ENCODE measurements at places on chromosomes 1 and 21. TPM values are rescaled to one million over a fixed set of nuclear protein-coding genes. Genes with fewer than 3 reads are reported as not detected.
A peak's percentile ranks its signal among the peaks of the same experiment; 100 is the strongest.

DNA sequence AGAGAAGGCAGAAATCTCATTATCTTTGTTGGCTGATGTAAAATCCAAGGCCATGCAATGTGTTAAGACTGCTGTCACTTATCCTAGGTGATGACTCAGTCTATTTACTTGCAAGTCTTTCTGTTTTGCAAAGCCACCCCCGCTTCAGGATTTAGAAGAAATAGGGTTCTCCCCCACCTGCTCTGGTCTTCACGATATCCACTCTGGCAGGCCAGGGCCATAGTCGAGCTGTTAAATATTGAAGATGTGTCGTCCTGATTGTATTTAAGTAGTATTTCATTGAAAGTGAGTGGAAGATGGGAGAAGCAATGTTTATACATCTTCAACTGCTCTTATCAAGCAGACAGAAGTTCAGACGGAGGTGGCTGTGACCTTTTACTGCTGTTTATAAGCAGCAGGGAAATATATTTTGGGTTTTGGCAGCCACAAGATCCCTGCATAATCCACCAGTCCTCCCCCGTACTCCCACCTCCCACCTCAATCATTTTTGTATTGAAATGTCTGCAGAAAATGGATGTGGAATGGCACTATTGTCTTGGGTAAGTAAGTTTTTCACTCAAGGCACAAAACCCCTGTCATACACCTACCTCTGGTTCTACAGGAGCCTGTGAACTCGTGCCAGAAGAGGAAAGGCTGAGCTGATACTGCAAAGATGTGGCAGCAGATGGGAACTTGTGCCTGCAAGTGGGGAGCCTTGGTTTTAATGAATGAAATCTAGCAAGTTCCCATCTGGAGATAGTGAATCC lies 117.4 kb downstream of the MRPS6 start:
- no peak for DNase-seq

- DNase-seq: no peak
These were observed 4.2 kb upstream of the NVL start for GRCh38 chr1:224333939-224334786.

DNA sequence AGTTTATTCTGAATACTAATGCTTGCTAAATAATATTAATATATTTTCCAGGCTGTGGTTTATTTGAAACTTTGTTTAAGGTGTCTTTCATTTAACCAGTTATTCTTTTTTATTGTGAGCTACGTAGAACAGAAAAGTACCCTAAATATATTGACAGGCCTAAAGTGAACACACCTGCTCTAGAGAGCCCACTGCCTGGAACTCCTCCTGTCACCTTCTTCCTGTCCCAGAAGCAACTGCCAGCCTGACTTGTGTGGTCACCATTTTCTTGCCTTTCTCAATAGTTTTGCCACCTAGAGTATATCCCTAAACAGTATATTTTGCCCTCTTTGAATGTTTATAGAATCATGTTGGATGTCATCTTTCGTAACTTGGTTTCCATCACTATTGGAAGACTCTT lies 48.5 kb downstream of the SCCPDH start:
- DNase-seq: no peak

DNA sequence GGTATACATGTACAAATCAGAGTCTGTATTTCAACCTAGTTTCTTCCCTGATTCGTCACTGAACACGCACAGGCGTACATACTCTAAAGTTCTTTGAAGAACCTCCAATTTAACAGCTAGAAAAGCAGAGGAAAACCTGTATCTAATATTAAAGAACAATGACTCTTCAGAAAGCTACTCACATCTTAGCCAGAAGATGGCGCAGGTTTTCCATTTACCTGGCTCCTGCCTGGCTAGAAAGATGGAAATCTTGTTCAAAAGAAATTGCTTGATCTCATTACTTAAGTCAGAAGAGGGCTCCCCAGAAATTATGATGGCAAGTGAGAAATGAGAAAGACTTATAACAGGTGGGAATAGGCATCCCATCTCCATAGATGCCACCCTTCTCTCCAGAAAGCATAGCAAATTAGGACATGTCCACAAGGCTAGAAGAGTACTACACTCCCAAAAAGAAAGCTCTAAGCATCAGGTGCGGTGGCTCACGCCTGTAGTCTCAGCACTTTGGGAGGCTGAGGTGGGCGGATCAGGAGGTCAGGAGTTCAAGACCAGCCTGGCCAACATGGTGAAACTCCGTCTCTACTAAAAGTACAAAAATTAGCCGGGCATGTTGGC lies 19.0 kb upstream of the L1TD1 start:
- DNase-seq: no peak

DNA sequence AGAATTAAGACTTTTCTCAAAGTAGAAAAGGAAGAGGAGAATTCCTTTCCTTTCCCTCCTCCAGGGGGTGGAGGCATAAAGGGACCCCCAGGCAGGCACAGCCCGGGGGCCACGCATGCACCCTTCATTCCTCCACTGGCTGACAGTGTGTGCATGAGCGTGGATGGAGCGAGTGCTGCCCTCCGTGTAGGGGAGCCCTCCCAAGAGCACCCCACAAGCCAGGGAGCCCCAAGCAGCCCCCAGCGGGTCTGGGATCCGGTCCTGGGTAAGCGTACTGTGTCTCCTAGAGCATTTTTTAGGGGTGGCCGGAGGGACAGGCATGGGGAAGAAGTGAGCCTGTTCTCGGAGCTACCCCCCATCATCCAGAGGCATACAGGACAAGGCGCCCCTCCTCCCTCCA lies 120.5 kb downstream of the SIK1 start:
- DNase-seq: peak; percentile 7

DNA sequence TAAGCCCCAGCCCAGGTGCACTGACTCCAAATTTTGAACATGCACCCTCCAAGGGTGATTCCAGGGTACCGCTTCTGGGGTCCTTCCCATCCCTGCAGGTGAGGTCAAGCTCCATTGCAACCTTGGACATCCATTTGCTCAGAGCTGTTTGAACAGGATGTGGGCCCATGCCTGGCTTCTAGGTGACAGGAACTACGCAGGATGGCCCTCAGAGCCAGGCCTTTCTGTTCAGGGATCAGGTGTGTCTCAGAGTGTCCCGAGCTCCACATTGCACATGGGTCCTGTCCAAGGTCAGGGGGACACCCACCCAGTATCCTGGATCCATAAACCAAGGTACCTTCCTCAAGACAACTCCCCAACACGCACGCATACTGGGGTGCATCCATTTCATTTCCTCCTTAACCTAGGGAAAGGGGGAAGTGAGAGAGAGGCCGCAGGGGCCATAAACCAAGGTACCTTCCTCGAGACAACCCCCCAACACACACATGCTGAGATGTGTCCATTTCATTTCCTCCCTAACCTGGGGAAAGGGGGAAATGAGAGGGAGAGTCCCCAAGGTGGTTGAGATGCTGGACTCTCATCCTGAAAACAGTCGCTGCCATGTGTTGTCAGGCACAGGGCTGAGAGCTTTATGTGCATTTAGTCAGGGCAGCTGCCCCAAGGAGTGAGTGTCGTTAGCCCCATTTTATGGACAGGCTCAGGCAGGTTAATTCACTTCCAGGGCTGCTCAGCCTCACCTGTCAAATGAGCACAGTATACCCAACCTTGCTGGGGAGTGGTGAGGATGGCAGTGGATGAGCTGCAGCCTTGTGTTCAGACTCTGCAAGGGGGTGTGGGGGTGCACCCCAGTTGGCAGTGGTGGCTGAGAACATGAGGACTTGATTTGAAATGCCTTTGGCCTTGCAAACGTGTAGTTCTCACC lies 2.1 kb downstream of the SLC66A1 start:
- DNase-seq: no peak

- peak; percentile 72 for DNase-seq
These were observed 421 bp upstream of the LCE3A start for GRCh38 chr1:152623203-152623844.

DNA sequence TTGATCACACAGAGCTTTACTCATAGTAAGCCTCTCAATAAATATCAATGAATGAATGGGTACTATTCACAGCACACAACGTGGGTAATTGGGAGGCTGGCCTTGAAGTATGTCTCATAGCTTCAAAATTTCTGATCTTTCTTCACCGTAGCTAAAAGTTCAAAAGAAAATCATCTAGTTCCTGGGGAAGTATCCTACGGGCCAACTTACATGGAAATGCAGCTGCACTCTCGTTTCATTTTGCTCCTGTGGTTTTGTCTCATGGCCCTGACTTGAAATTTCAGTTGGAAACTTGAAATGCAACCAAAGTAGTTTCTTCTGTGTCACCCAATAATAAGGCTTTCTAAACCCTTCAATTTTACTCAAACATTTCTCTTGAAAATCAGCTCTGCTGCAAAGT lies 76.1 kb upstream of the CNIH3 start:
- no peak for DNase-seq

- DNase-seq: no peak
These were observed 185.7 kb downstream of the IGSF21 start for GRCh38 chr1:18293291-18293690.

DNA sequence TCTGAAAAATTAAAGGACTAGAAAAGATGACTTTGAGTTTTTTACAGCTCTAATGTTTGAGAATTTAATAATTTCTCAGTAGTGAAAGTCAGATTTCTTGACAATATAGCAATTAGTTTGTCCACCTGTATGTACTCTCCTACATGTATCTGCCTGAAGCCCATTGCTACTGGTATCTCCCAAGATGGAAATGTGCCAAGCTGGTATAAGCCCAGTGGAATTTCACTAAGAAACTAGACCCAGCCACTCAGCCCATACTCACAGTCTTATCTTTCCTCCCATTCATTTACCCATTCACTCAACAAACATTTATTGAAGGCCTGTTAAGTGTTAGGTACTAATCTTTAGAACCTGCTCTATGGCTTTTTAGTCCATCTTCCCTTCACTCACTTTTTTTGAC lies 21.6 kb upstream of the TRIM45 start:
- DNase-seq: no peak

DNA sequence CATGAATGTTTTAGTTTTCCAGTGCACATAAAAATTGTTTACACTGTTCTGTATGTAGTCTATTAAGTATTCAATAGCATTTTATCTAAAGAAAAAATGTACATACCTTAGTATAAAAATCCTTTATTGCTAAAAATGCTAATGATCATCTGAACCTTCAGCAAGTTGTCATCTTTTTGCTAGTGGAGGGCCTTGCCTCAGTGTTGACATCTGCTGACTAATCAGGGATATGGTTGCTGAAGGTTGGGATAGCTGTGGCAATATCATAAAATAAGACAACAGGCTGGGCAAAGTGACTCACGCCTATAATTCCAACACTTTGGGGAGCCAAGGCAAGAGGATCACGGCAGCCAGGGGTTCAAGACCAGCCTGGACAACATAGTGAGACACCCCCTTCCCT lies 9.0 kb downstream of the DYNLT5 start:
- DNase-seq: no peak

GRCh38 chr1:201766131-201766866 lies 62.7 kb upstream of the IPO9 start:
- DNase-seq: no peak

- DNase-seq: no peak
These were observed 37.6 kb upstream of the DISP3 start for GRCh38 chr1:11441211-11441952.

GRCh38 chr1:108747171-108747850 lies 837 bp downstream of the STXBP3 start:
- peak; percentile 84 for DNase-seq

DNA sequence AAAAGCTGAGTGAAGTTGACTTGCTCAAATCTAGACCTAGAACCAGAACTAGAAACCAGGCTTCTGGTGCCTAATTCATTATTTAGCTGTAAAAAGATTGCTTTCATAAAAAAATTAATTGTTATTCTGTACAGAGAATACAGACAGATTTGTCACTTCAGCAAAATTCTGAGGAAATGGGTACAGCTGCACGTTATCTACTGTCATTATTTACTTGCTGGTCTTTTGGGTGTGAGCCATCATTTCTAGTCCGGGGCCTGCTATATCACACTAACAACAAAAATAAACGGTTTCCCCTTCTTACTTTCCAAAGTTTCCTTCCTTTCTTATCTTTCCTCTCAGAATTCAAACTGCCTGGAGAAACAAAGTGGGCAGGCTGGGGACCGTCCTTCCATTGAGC lies 68.3 kb downstream of the PTGER3 start:
- peak; percentile 5 for DNase-seq

GRCh38 chr1:75520862-75521475 lies 89.9 kb downstream of the SLC44A5 start:
- DNase-seq: no peak

DNA sequence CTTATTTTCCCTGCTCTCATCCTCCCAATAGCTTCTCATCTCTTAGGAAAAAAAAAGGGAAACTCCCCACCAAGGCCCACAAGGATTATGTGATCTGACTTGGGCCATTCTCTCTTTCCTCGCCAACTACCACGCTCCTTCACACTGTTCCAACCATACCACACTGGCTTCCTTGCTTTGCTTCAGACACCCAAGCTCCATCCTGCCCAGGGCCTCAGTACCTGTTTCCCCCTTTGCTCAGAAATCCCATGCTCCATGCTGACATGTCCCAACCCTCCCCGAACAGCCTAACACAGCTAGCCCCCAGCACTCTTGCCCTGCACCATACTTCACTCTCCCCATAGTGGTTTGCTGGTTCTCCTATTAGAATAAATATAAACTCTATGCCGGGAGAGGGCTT lies 39.2 kb downstream of the MAB21L3 start:
- DNase-seq: no peak

DNA sequence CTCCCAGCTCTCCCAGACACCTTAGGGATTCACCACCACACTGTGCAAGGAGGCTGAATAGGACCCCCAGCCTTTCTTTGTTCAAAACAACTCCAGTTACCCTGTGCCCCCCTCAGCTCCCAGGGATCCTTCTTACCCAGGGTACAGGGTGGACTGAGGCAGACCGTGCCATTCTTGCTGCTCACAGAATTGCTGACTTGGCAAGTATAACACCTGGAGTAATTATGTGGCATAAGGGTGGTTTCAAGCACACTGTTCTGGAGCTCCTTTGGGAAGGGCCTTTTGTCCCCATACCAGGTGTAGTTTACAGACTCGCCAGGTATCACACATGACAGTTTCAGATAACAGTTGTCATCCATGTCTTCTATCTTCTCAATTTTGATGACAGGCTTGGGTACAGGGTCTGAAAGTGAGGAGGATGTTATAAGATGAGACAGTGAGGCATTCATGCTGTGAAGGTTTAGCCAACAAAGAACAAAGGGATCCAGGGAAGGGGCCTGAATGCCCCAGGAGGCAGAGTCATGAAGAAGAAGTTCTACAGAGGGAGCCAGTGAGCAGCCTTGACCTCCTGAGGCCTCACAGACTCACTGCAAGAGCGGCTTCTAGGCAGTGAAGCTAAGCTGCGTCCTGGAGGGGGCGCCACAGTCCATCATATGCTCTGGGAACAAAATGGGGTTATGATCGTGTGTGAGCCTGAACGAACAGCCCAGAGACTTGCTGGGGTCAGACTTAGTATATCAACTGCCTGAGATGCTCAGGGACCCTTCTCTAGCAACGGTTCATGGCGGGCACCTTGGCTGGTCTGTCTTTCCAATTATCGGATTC lies 30.3 kb downstream of the CD48 start:
- peak; percentile 49 for DNase-seq

- no peak for DNase-seq
These were observed 8.9 kb downstream of the BSND start for GRCh38 chr1:55007625-55008024.

KCNE2 gene
- polyA plus RNA-seq: 0.80 TPM

KRTAP13-3 gene
- polyA plus RNA-seq: not detected

CAMK1G gene
- 9.9 TPM for polyA plus RNA-seq

LCE1F gene
- polyA plus RNA-seq: not detected

MPZL1 gene
- polyA plus RNA-seq: 135 TPM

SPRR1A gene
- polyA plus RNA-seq: not detected

ASCL5 gene
- polyA plus RNA-seq: 0.73 TPM

FCER1A gene
- 0.69 TPM for polyA plus RNA-seq

PODN gene
- 13.8 TPM for polyA plus RNA-seq

PAPPA2 gene
- polyA plus RNA-seq: 0.68 TPM

SYF2 gene
- polyA plus RNA-seq: 98.2 TPM

CLEC20A gene
- 0.43 TPM for polyA plus RNA-seq

SH2D5 gene
- 0.15 TPM for polyA plus RNA-seq

MANEAL gene
- polyA plus RNA-seq: 5.5 TPM
